ENCODE measurements at places on chromosomes 3 and 15.

- DNase-seq, result no peak
Measured at GRCh38 chr3:138031536-138031935, 21.6 kb downstream of the CLDN18 start.

DNA sequence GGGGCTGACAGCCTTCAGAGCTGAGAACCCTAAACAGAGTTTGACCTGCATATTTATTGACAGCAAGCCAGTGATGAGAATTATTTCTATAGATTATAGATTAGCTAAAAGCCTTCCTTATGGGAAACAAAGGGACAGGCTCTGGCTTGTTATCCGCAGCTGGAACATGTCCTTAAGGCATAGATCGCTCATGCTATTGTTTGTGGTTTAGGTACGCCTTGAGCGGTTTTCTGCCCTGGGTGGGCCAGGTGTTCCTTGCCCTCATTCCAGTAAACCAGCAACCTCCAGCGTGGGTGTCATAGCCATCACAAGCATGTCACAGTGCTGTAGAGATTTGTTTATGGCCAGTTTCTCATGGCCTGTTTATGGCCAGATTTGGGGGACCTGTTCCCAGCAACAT is 10.2 kb upstream of the FAH start:
- no peak for DNase-seq

- no peak for DNase-seq
Measured at GRCh38 chr3:52237657-52238172, 1.2 kb downstream of the TWF2 start.

GRCh38 chr15:90286678-90287077 is 21.2 kb downstream of the NGRN start:
- DNase-seq, result no peak

- no peak for DNase-seq
Measured at GRCh38 chr15:54571576-54571975, 593.3 kb downstream of the UNC13C start.

GRCh38 chr3:90026406-90026805 is 919.0 kb downstream of the EPHA3 start:
- DNase-seq, result no peak

- DNase-seq, result peak; percentile 59
Measured at GRCh38 chr3:12187448-12188327, 29.0 kb upstream of the TIMP4 start.

DNA sequence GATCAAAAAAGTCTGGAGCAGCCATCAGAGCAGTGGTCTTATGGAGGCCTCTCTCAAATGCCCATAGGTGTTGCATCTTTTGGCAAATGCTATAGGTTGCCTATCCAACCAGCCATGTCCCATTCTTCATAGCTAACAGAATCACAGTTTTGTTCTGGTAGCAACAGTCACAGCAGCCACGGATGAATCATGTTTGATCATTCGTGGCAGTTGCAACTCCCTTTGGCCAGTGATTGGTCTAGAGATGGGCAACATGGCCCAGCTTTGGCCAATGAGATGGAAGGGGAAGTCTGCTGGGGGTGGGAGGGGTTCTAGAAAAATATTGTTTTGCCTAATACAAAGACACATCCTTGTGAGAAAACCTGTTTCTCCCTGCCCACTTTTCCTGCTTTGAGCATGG is 50.3 kb upstream of the PPP2R3A start:
- no peak for DNase-seq

DNA sequence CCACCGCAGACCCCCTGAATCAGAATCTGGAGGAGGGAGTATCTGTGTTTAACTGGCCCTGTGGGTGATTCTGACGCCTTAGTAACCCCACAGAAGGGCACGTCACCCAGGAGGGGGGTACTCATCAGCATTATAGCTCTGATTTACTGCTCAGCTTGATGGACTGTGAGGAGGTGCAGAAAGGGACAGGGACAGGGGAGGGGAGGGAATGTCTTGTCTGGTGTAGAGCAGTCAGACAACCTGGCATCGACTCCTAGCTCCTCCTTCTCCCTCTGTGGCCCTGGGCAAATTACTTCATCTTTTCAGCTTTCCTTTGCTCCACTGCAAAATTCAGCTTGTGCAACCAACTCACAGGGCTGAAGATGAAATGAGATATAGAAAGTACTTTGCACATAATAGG is 42.3 kb upstream of the GLCE start:
- no peak for DNase-seq

GRCh38 chr3:76841747-76842146 is 198.2 kb upstream of the ROBO2 start:
- no peak for DNase-seq

DNA sequence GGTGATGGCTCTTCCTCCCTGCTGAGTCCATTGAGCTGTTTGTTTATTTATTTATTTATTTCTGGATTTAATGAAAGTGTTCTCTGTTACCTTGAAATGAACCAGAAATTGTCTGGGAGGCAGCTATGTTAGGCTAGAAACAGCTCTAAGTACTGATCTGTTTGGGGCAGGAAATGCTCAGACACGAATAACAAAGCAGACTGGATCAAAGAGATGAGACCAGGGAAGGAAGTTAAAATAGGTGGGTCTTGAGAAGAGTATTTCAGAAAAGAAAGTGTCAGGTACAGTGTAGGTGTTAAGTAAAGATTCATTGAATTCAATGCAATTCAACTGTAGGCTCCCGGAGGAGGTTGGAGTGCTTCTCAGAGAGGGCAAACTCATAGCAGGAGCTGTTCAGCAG is 173.3 kb downstream of the IL20RB start:
- no peak for DNase-seq

- no peak for DNase-seq
Measured at GRCh38 chr3:136547293-136547692, 204.9 kb downstream of the STAG1 start.

DNA sequence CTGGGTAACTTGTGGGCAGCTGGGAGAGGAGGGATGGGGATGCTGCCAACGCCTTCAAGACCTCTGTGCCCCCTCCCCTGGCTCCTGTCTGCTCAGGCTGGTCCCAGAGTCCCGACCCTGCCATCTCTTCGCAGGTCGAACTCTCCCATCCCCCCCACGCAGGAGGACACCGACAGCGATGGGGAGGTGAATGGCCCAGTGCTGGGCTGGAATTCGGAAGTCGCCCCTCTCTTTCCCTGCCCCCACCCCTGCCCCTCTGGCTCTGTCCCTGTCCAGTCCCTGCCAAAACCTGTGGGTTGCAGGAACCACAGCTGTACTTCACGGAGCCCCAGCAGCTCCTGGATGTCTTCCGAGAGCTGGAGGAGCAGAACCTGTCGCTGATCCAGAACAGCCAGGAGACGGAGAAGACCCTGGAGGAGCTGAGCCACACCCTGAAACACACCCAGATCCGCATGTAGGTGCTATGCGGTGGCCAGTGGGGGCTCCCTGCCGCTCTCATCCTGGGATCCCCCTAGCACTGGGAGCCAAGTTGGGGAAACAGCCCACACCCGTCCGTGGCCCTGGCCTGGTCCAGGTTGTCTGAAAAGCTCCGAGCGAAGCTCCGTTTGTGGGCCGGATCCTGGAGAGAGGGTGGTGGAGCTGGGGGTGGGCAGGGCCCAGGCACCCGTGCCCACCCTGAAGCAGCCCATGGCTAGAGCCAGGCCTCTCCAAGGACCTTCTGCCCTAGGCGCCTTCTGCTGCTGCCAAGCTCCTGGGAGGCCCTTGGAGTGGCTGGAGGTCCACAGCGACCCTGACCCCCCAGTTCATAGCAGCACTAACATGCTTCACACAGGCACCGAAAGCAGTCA is 28.7 kb downstream of the CFAP100 start:
- DNase-seq, result no peak

Data from GM12864 (cell line).